ENCODE measurements at places on chromosomes 2 and 18.
A peak's percentile ranks its signal among the peaks of the same experiment; 100 is the strongest.

DNA sequence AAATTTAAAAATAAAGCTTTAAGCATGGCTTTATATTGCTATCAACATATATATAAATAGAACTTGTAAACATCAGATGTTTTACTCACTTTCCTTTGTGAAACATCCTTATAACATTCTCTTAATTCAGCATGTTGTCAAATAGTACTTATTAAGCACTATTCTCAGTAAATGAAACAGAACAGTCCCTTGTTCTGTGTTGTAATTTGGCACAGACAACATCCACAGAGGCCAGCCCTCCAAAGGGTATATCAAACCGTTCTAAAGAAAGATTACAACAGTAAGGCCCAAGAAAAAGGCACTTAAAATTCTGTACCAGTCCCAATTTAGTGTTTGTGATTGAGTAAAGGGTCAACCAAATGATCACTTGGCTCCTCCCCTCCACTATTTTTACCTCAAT, 46.0 kb downstream of the GAREM1 start:
- DNase-seq, result no peak

GRCh38 chr18:8844721-8845148, 139.4 kb downstream of the MTCL1 start:
- no peak for DNase-seq

DNA sequence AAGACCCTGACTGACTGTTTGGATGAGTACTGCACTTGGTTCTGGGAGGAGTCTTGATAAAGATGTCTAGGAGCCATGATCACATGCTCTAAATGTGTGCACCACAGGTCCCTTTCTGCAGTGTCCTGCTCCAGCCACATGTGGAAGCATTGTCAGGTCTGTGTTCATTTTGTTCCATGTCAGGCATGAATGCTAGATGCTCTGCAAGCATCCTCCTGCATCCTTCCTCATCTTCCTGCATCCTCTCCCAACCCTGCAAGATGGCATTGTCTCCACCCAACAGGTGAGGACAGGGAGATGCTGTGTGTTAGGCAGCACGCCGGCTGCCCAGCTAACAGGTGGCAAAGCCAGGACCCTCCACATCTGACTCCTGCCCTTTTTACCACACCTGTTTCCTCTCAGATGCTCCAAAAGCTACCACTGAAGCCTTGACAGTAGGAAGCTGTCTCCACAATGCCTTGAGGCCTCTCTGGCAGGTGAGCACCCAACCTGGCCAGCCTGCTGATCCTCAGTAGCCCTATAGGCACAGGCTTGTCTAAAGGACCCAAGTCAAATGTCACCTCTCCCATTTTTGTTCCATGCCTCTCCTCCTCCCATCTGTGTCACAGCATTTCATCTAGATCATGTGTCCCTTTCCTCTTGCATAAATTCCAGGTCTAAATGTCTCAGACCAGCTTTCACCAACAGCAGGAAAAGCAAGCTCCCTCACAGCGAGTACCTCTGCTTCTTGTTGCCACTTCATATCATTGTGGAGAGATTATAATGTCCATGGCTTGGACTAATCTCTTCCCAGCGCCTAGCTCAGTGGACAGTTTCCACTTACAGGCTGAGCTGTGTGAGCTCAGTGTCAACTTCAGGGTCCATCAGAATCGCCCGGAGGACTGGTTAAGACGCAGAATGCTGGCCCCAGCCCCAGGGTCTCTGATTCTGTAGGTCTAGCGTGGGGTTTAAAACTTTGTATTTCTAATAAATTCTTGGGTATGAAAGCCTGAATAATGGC, 55.0 kb downstream of the TMEM163 start:
- DNase-seq, result no peak

- DNase-seq, result no peak
These were observed 45.2 kb upstream of the PGAP1 start for GRCh38 chr2:196971574-196972279.

GRCh38 chr2:142048581-142048980, 82.2 kb downstream of the LRP1B start:
- no peak for DNase-seq

DNA sequence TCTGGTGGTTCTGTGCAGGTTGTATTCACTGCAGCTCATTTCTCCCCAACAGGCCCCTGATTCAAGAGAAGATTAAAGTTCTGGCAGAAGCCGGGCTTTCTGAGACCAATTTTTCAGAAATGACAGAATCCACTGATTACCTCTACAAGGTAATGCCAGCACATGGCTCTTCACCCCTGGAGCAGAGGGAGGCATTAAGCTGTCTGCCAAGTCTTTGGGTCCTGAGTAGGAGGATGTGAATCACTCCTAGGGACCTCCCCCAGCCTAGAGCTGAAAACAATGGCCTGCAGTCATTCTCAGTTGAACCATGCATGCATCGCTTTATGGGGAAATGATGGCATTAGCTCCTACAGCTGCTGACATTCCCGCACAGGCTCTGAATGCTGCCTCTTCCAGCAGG, 20.5 kb upstream of the RPL37A start:
- DNase-seq, result peak; percentile 50

GRCh38 chr18:42586601-42587000, 528.9 kb downstream of the RIT2 start:
- DNase-seq, result no peak

GRCh38 chr2:159298967-159299366, 12.5 kb upstream of the WDSUB1 start:
- DNase-seq, result no peak

DNA sequence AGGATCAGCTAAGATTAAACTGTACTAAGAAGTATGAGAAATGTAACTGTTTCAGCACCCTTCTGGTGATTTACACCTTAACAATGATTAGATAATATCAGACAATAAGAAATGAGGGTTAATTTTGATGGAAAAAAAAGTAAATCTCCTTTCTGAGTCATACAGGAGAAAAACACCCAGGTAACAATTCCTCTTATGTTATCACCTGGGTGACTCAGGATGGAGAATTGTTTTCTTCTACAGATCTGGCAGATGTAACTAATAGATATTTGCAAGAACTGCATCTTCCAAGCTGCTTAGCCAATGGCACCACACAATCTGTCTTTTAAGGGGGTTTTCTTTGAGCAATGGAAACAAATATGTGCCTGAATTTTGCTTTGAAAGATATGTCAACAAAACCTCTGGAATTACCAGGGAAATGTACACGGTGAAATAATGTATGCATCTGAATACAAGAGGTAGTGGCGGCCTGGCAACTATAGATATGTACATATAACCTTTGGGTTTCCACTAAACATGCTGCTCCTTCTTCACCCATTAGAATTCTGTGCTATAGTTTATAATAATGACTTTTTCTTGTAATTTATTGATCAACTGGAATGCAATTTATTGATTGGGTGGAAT, 407.9 kb downstream of the CPS1 start:
- no peak for DNase-seq

- DNase-seq, result no peak
These were observed 90.6 kb upstream of the CYP26B1 start for GRCh38 chr2:72238311-72238710.

GRCh38 chr18:6591491-6591890, 138.0 kb upstream of the ARHGAP28 start:
- DNase-seq, result no peak

DNA sequence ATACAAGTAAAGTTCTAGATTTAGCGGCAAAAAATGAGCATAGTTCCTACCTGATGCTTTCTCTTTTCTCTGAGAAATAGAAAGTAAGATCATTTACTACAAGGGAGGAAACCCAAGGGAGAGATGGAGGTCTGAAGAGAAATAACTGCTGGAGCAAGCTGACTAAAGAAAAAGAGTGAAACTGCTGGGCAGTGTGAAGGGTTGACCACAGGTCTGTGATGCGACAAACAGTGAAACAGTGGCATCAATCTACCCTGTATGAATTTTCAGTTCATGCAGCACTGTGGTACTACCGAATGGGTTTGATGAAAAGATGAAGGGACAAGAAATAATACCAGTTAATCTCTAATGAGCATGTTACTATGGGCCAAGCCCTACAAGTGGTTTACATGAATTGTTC, 52.2 kb downstream of the CUL3 start:
- no peak for DNase-seq

- no peak for DNase-seq
These were observed 293.5 kb downstream of the ASXL3 start for GRCh38 chr18:33871363-33872025.

DNA sequence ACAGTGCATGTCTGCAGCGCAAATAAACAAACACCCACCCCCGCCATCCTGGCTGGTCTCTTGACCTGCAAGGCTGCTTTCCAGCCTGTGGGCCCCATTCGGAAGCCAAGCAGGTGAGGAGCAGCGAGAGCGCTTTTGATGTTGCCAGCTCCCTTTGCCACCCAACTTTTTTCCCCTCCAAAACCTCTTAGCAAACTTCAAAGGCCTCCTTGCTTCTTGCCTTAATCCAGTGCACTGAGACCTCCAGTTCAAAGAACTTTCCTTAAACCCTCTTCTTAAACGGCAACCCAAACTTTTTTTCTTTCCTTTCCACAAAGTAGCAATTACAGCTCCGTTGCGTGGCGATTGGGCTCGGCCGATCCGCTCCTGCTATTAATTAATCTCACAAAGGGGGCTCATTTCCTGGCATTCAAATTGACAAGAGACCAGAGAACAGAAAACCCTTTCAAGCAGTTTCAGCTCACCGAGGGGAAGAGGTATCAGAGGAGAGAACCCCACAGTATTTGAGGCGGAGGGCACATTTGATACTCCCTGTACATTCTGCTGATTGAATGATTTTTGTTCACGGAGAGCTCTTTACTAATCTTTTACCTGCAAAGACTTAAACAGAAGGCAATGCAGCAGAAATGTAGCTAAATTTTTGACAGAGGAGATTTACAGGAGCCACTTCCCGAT, 531.4 kb downstream of the TMEM182 start:
- no peak for DNase-seq

DNA sequence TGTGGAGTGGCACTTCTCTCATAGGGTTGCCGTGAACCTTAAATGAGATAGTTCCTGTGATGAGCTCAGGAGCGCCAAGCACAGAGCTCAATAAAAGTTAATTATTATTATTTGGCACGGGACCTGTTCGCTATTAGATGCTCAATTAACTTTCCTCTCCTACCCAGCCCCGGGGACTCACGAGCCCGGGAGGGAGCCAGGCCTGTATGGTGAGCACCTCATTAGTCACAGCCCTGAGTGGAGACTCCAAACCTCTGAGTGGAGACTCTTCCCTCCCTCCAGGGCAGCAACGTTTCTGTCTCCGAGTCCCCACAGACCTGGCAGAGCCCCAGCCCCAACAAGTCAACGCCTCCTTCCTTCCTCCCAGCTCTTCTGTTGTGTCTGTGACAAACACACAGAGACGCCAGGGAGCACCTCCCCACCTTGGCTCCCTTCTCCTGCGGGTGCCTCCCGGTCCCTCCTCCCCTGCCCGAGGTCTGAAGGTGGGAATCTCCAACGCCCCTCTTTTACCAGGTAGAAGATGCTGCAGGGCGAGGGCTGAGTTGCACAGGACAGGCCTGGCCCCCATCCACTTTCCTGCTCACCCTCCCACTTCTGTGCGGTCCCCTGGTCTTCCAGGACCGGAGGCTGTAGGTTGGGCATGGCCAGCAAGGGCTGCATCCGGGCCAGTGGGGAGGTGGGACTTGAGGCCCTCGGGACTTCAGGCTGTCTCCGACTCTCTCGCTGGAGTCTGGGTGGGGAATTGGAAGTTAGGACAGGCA, 52.7 kb upstream of the ODC1 start:
- no peak for DNase-seq

Measured in HCT116 (cell line).